ENCODE measurements at places on chromosomes 12 and 14. TPM values are rescaled to one million over a fixed set of nuclear protein-coding genes. Genes with fewer than 3 reads are reported as not detected.

RPS6KL1 gene
- total RNA-seq: 2.2 TPM

IL22 gene
- total RNA-seq: not detected

RASAL1 gene
- total RNA-seq: not detected

ING4 gene
- total RNA-seq: 23.8 TPM

TOGARAM1 gene
- 15.1 TPM for total RNA-seq

RNU4-1 gene
- under 0.01 TPM for total RNA-seq

RNASE3 gene
- total RNA-seq: not detected

CIROP gene
- total RNA-seq: not detected

Measured in fibroblast of villous mesenchyme (primary cell).